ENCODE measurements at places on chromosomes 16 and 17.

DNA sequence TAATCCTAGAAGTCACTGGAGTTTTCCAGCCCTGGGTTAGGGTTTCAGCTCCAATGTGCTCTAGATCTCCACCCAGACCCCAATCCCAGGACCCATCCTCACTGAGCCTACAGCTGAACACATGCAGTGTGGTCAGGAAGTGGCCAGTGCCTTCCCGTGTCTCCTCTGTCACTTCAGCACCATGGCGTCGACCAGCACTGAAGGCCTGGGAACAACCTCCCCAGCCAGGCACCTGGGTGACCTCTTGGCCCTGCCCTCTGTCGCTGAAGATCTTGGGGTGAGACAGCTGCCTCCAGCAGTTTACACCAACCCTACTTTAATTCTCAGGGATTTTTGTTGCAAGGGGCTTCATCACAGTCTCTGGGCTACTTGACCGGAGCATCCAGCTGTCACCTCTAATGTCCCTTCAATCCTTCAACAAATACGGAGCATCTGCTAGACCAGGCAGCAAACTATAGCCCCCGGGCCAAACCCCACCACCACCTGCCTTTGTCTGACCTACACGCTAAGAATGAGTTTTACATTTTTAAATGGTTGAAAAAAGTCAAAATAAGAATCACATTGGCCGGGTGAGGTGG lies 18.0 kb upstream of the GSG1L start:
- no peak for DNase-seq

DNA sequence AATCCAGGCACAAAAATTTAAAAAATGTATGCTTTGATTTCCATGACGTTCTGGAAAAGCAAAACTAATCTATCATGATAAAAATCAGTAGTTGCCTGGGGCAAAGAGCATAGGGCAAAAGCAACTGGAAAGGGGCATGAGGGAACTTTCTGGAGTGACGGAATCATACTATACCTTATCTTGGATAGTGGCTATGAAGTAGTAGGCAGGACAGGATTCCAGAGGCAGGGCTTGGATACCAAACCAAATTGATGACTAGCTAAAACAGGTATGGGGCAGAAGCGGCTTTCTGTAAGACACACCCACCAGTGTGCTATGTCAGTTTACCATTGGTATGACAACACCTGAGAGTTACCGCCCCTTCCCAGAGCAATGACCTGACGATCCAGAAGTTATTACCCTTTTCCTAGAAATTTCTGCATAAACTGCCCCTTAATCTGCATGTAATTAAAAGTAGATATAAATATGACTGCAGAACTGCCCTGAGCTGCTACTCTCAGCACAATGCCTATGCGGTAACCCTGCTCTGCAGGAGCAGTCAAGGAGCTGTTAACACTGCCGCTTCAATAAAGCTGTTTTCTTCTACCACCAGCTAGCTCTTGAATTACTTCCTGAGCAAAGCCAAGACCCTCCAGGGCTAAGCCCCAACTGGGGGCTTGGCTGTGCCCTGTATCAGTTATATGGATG lies 56.7 kb downstream of the CFDP1 start:
- DNase-seq, result no peak

GRCh38 chr17:5473906-5474305 lies 5.1 kb upstream of the DHX33 start:
- no peak for DNase-seq

- no peak for DNase-seq
Measured at GRCh38 chr16:26983426-26983825, 83.3 kb upstream of the C16orf82 start.

GRCh38 chr16:59046335-59046734 lies 312.2 kb upstream of the GOT2 start:
- no peak for DNase-seq

DNA sequence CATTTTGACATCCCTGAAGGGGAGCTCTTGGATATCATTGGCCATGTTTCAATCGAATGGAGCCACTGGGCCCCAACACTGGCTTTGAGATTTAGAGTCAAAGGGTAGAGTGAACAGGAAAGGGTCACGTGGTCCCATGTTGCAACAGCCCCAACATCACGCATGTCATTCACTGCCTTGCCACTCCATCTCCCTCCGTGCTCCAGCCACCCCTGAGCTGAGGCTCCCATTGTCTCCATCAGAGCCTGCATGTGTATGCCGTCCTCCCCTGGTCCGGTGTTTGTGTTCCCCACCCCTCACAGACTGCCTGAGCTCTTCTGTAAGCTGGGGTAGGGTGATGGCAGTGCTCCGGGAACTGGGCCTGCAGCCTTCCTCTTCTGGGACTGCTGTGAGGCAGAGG lies 12.1 kb downstream of the NFE2L1 start:
- DNase-seq, result no peak

DNA sequence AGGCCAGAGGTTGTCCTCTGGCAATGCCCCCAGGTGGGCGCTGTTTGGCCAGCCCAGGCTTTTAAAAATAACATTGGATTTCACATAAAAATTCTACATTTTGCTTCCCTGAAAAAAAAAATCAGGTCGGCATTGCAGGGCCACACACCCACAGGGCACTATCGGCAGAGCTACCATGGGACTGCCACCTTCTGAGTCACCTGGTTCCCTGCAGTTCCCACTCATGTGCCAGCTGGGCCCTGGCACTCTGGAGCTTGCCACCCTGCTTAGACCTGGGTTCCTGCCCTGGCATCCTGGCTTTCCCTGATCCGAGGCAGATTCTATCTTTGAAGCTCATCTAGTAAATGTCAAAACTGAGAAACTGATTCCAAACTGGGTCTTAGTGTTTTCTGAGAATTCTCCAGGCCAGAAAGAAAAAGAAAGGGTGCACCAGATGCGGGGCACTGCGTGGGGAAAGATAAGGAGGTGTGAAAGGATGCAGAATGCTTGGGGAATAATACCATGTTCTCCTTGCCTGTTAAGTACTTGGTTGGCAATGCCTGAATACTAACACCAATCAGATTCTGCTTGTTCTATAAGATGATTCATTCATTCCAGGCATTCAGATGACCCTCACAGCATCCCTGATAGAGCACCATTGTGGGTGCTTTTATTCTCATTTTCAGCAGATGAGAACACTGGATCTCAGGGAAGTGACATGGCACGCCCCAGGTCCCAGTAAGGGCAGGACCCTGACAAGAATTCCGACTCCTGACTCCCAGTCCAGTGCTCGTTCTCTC lies 51.8 kb downstream of the RAI1 start:
- no peak for DNase-seq

- DNase-seq, result no peak
Measured at GRCh38 chr17:27975146-27976011, 67.1 kb upstream of the NLK start.

DNA sequence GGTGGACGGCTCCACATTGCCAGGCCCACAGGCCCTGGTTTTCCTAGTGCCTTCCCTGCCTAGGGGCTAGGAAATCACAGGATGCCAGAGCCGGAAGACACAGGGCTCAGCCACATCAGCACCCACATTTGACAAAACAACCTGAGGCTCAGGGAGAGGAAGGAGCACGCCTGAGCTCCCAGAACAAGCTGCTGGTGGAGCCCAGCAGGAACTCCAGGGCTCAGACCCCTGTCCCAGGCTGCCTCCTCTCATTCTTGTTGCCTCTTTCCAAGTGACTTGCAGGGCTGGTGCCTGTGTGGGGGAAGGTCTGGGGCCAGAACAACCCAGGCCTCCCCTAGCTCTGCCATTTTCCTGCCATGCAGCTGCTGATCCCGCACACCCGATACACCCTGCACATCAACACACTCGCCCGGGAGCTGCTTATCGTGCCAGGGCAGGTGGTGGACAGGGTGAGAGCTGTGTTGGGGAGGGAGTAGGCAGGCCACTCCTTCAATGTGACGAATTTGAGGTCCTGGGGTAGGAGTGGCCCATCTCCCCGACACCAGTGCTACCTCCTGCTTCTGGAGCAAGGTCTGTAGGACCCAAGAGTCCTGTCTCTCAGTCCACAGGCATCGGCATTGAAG lies 7.6 kb downstream of the ALOX15B start:
- DNase-seq, result no peak

DNA sequence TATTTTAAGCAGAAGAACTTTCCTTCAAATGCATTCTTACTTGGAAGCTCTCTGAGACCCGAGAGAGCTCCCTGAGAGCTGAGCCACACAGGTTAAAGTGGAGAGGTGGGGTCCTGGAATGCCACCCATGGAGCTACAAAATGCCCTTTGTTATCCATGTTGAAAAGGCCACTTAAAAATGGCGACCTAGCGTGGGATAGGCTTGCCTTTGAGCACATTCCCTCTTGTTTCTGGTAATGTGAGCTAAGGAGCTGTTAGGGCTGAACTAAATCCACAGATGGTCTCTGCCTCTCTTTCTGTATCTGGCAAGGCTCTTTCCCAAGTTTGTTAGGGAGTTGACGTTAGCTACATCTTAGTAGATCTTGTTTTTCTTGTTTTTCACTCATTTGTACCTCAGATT lies 171.6 kb downstream of the SNX29 start:
- no peak for DNase-seq
